Spinal cord (tissue), 10 donors: ENCODE measurements at places on chromosomes 3 and 15. TPM values are rescaled to one million over a fixed set of nuclear protein-coding genes. Genes with fewer than 3 reads are reported as not detected.

- no peak for DNase-seq
These were observed 332.5 kb downstream of the CACNA2D3 start for GRCh38 chr3:54454806-54455205.

GRCh38 chr3:134380249-134380648 is 6.0 kb upstream of the AMOTL2 start:
- DNase-seq = no peak

GRCh38 chr3:157157836-157158235 is 2.1 kb downstream of the CCNL1 start:
- DNase-seq = no peak

- no peak for DNase-seq
These were observed 181.8 kb downstream of the PDCD6IP start for GRCh38 chr3:33980252-33980651.

GRCh38 chr3:127706312-127706711 is 33.6 kb downstream of the ABTB1 start:
- no peak for DNase-seq

DNA sequence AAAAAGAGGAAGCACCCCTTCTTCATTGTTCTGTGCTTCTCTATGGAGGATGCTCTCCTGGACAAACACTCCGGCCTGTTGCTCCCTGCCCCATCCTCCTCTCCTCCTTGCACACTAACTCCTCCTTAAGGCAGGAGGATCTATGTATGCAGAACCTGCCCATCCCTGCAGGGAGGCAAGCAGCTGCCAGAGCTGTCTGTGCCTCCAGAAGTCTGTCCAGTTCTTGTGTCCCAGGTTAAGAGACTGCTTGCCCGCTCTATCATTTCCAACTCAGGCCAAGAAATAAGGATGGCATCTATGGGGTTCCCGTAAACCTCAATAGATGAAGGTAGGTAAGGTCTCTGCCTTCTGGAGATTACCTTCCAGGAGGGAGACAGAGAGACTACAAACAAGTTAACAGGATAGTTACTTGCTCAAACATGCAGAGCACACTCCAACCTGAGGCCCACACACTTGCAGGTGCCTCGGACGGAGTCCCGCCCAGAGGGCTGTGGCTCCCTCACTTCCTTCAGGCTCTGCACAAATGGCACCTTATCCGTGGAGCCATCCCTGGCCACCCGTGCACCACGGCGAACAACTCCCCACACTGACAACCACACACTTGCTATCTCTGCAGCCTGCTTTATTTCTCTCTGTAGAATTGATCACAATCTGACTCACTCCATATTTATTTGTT is 6.9 kb downstream of the XXYLT1 start:
- no peak for DNase-seq

GRCh38 chr15:40421246-40422157 is 15.9 kb downstream of the IVD start:
- DNase-seq = peak; percentile 85

DNA sequence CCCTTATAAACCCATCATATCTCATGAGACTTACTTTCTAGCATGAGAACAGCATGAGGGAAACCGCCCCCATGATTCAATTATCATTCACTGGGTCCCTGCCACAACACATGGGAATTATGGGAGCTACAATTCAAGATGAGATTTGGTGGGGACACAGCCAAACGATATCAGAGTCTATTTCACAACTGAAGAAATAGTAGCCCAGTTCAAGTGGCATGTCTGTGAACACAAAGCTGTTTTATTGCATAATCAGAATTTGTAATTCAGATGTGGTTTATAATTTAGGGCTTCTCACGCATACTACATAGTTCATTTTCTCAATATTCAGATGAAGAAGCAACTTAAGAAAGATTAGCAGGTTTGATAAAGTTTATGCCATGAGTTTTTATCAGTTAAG is 1188.0 kb upstream of the ALCAM start:
- DNase-seq = no peak

DNA sequence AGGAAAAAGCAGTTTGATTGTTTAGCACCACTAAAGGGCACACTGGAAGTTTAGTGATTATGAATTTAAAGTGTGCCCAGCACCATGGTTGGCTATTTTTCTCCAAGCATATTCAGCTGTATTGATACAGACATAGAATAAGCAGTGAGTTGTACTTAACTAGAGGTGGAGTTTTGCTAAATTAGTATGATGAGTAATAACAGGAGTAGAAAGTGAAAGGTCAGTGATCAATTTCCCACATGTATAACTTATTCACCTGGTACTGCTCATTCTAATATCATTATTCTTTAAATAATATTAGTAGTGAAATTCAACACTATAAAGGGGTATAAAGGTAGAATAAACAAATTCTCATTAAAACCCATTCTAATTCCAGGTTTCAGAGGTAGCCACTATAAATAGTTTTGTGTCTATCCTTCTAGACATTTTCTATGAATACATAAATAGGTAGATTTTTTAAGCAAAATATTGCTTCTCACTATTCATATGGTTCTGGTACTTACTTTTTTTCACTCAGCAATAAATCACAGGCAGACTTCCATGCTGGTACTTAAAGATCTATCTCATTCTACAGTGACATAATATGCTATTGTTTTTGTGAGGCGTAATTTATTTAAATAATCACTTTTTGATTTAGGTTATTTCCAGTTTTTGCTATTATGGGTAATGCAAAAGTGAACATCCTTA is 732.9 kb downstream of the VGLL3 start:
- DNase-seq = no peak

CD276 gene
- total RNA-seq = 35.7 TPM

TMCO5A gene
- not detected for total RNA-seq

CLDN16 gene
- 0.39 TPM for total RNA-seq

XRN1 gene
- 75.5 TPM for total RNA-seq
